Activated naive CD8-positive, alpha-beta T cell treated with anti-CD3 and anti-CD28 coated beads for 36 hours (primary cell): ENCODE measurements at places on chromosomes 2 and 18.

DNA sequence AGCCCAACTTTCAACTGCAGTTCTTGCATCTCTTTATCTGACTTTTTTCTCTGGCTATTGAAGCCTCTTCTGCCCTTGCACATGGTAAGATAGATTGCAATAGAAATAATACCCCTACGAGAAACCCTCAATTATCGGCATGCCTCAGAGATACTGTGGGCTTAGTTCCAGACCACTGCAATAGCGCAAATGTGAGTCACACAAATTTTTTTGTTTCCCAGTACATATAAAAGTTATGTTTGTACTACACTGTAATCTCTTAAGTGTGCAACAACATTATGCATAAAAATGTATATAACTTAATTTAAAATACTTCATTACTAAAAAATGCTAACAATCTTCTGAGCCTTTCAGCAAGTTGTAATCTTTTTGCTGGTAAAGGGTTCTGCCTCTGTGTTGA lies 124.7 kb downstream of the PDE1A start:
- H3K27ac ChIP-seq, result no peak overlapping the region
- no peak overlapping the region for H3K4me3 ChIP-seq

DNA sequence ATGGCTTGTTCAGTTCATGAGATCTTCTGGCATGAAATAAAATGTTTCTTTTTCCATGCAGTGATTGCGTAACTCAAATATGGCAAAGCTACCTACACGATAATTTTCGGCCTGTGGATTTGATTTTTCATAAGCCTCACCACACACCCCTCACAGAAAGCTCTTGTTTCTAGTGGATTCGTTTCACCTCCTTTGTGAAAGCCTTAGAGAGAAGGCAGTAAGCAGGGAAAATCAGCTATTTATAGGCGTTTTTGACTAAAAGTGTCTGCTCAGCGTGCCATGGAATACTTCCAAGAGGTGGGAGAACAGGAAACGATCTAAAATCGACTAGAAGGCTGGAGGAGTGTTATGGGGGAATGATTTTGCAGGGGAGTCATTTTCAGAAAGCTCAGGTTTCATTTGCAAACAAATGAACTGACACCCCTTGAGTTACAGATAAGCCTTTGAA lies 417.9 kb downstream of the TGIF1 start:
- no peaks in the 10 kb centered on the region for H3K4me1 ChIP-seq
- H3K4me3 ChIP-seq, result no peak overlapping the region
- no peaks in the 10 kb centered on the region for H3K36me3 ChIP-seq
- H3K27me3 ChIP-seq, result peaks cover 27% of the 10 kb centered on the region

GRCh38 chr2:231911381-231911780 lies 14.8 kb downstream of the NPPC start:
- no peak overlapping the region for H3K4me3 ChIP-seq
- DNase-seq, result no peak
- peaks cover 14% of the 10 kb centered on the region for H3K4me1 ChIP-seq
- no peak overlapping the region for H3K27ac ChIP-seq
- H3K36me3 ChIP-seq, result no peaks in the 10 kb centered on the region

DNA sequence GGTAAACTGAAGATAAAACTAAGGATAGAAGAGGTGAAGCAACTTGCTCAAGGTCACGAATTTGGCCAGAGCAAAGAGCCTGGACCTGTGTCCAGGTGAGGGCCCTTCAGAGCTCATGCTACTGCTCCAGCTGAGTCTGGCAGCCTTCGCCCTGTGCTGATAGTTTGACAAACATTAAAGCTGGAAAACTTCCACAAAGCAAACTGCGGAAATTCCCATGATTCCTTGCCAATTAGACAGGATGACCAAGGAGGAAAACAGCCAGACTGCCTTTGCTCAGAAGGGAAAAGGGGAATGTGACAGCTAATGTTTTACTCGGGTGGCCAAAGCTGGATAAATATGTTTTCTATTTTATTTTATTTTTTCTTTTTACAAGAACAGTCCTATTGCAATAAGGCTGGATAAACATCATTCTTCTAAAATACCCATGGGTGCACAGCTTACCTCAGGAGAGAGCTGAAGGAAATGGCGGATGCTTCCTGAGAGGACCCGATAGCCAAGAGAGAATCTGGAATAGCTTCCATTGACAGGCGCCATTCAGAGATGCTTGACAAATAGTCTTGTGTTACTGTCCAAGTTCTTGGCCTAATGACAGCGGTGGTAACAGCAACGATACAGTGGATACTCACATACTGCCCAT lies 5.3 kb upstream of the CTAGE1 start:
- no peak overlapping the region for H3K4me3 ChIP-seq
- H3K27me3 ChIP-seq, result peaks cover 4% of the 10 kb centered on the region
- H3K27ac ChIP-seq, result no peak overlapping the region
- H3K36me3 ChIP-seq, result no peaks in the 10 kb centered on the region
- no peaks in the 10 kb centered on the region for H3K4me1 ChIP-seq
- DNase-seq, result no peak

DNA sequence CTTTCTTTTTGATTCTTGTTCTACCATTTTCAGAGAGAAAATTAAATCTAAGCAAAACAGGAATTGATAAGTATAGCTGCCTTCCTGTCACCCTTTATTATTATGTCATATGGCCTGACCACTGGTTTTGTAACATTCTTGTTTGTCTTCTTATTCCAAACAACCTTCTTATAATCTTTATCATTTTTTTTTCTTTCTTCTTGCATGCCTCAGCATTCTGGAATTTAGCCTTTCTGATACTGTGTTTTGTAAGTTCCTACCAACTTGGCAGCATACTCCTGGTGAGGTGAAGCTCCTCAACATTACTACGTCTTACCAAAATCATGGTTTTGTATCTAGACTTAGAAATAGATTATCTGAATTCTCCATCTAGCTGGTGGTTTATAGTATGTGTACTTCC lies 199.2 kb downstream of the CAMKMT start:
- DNase-seq, result no peak
- H3K27me3 ChIP-seq, result no peaks in the 10 kb centered on the region
- H3K27ac ChIP-seq, result no peak overlapping the region
- peaks cover 3% of the 10 kb centered on the region for H3K4me1 ChIP-seq
- H3K4me3 ChIP-seq, result no peak overlapping the region

GRCh38 chr2:37586663-37587317 lies 84.7 kb downstream of the CDC42EP3 start:
- peaks cover 81% of the 10 kb centered on the region for H3K4me1 ChIP-seq
- H3K27ac ChIP-seq, result peak overlapping the region; percentile 87

DNA sequence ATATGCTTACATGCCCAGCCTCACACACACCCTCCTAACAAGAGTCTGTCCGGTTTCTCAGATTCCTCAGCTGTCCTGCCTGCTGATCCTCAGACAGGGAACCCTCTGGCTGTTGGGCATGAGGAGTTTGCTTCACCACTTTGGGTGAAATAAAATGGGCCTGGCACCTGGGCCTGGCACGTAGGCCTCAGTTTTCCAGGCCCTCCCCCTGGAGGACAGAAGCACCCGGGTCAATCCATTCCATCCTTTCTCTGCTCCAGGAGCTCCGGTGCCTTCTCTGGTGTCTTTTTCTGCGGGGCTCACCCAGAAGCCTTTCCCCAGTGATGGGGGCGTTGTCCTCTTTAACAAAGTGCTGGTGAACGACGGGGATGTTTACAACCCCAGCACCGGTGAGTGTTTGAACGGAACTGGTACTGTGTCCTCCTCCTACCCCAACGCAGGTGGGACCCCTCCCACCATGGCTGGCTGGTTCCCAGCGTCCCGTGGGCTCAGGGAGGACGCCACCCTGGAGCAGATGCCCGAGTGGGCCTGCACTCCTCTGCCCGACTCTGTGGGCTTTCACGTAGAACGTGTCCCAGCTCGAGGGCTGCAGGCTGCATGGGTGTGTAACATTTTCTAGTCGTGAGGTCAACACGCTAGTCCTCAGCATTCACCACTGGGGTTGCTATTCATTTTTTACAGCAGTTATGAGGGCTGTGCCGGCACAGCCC lies 62.8 kb downstream of the EMILIN2 start:
- peaks cover 29% of the 10 kb centered on the region for H3K36me3 ChIP-seq
- H3K4me1 ChIP-seq, result peaks cover 23% of the 10 kb centered on the region
- H3K27me3 ChIP-seq, result no peaks in the 10 kb centered on the region
- H3K27ac ChIP-seq, result peak overlapping the region; percentile 65
- H3K4me3 ChIP-seq, result no peak overlapping the region

GRCh38 chr2:39728941-39729351 lies 50.1 kb downstream of the THUMPD2 start:
- H3K36me3 ChIP-seq, result peaks cover 20% of the 10 kb centered on the region
- H3K4me3 ChIP-seq, result no peak overlapping the region
- no peak overlapping the region for H3K27ac ChIP-seq

- DNase-seq, result no peak
- no peaks in the 10 kb centered on the region for H3K27me3 ChIP-seq
- H3K4me1 ChIP-seq, result no peaks in the 10 kb centered on the region
- no peaks in the 10 kb centered on the region for H3K36me3 ChIP-seq
Measured at GRCh38 chr2:141062443-141062842, 1068.4 kb downstream of the LRP1B start.

DNA sequence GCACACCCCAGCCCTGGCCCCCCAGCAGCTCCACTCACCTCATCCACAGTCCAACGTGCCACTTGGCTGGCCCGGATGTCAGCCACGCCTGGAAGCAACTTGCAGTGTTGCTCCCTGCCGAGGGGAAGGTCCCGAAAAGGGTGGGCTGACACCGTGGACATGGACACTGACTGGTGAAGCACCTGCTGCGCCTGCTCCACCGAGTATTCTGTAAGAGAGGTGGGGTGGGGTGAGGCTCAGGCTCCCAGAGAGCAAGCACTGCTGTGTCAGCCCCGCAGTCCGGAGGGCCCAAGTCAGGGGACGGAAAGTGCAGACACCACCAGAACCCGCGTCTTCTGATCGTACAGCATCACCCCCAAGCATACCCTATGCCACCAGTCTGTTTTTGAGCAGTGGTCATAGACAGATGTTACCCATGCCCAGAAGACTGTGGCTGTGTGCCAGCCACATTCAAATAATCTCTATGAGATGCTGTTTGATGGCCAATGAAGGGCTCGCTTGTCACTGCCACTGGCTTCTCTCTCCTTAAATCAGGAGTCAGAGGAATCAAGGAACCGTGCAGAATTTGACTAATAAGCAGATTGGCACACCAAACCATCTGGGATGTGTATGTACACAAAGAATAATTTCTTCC lies 74.2 kb upstream of the TMEM200C start:
- H3K27me3 ChIP-seq, result no peaks in the 10 kb centered on the region
- no peak overlapping the region for H3K4me3 ChIP-seq
- H3K4me1 ChIP-seq, result peaks cover 25% of the 10 kb centered on the region
- H3K36me3 ChIP-seq, result no peaks in the 10 kb centered on the region
- H3K27ac ChIP-seq, result no peak overlapping the region

DNA sequence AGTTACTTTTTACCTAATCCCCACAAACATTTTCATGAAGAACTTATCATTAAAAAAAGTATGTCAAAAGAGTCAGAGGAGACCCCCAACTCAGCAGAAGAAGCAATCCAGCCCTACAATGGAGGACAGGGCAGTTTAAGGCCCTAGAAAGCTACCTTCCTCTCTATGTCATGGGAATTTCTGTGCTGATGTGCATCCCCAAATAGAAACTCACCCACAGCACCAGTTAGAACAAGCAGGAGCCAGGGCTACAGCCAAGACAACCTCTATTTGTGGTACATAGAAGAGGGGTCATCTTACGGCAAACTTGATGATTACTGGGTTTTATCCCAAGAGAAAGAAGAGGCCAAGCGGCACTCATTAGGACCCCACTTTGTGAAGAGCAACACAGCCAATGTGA lies 160.9 kb upstream of the CCDC150 start:
- no peaks in the 10 kb centered on the region for H3K36me3 ChIP-seq
- no peaks in the 10 kb centered on the region for H3K4me1 ChIP-seq
- H3K27ac ChIP-seq, result no peak overlapping the region
- DNase-seq, result no peak
- H3K27me3 ChIP-seq, result peaks cover 28% of the 10 kb centered on the region

GRCh38 chr18:50803592-50803991 lies 16.2 kb downstream of the MRO start:
- H3K4me1 ChIP-seq, result no peaks in the 10 kb centered on the region
- H3K27ac ChIP-seq, result no peak overlapping the region
- no peaks in the 10 kb centered on the region for H3K36me3 ChIP-seq

DNA sequence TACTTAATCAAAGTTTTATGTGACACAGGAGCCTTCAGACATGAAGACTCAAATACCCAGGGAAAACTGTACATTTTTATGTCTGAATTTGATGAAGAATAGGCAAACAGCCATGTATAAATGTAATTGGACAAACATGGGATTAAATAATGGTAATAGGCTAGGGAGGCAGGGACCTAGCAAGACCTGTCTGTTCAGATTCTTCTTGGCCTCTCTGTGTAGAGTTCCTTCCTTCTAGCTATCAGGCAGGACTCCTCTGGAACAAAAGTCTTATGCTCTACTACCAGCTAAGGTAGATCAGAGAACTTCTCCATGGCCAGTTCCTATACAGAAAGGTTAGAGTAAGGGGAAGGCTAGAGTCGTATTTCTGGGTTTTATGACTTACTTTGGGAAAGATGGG lies 9.5 kb upstream of the PARD3B start:
- H3K4me1 ChIP-seq, result no peaks in the 10 kb centered on the region
- no peak overlapping the region for H3K27ac ChIP-seq
- H3K27me3 ChIP-seq, result no peaks in the 10 kb centered on the region
